ENCODE measurements at places on chromosomes 5 and 9.

DNA sequence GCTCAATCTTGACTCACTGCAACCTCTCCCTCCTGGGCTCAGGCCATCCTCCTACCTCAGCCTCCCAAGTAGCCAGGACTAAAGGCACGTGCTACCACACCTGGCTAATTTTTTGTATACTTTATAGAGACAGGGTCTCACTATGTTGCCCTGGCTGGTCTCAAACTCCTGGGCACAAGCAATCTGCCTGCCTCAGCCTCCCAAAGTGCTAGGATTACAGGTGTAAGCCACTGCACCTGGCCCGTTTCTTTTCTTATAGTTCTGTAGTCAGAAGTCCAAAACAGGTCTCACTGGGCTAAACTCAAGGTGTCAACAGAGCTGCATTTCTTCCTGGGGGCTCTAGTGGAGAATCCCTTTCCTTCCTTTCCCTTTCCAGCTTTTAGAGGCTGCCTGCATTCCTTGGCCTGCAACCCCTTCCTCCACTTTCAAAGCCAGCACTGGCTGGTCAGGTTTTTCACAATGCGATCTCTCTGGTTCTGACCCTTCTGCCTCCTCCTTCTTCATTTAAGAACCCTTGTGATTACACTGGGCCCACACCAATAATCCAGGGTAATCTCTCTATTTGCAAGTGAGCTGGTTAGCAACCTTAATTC is 16.3 kb downstream of the IRF1 start:
- DNase-seq, result no peak

DNA sequence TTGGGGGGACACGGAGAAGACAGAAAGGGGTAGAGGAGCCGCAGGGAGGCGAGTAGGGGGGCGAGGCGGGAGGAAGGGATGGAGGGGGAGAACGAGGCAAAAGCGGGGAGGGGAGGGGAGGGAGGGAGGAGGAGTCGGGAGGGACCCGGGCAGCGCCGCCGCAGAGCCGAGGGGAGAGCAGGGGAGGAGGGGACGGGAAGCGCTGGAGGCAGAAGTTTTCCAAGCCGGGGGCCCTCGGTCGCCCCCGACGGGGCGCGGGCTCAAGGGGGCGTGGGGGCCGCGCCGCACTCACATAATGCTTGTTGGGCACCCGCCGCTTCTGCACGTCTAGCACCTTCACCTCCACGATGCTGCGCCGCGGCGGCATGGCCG is 353 bp downstream of the SH3PXD2B start:
- DNase-seq, result no peak

DNA sequence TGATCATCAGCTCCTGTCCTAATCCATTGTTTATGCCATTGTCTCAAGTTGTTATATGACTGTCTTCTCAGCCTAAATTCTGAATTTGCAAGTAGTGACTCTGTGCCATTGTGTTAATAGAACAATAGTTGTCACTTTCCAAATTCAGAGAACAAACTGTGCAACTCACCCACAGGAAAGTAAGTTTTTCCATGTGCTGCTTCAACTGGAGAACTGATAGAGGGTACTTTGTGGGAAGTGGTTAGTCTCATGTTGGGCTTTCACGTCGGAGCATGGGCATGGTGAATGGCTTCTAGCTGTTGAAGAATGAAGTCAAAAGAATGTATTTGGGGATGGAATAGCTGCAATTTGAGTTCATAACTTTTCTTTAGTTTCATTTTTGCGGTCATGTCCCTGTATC is 146.0 kb downstream of the CD180 start:
- DNase-seq, result no peak

DNA sequence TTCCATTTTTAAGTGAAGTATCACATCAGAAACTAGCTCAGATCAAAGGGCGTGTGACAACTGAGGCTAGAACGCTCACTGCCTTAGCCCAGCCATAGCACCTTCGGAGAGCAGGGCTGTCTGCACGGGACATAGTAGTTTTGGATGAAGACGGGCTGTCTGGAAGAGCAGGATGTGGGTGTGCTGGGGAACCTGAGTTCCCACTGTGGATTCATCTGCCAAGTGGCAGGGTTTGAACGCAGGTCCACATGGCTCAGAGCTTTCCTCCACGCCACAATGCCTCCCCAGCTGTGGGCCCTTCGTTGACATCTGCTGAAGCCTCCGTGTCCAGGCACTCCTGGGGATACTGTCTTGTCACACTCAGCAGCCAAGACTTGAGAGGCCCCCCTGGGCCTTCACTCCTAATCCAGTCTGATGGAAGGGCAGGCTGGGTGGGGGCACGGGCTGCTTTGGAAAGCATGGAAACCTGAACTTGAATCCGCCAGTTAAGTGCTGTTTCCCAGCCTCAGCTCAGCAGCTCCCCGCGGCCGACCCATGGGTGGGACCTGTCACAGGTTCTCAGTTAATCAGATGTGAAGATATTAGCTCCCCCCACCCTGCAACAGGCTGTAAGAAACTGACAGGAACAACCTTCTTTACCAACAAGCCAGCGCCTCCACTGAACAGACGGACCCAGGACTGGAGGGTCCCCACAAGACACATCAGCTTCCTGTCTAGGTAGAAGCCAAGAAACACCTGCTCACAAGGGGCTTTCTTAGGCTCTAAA is 228.1 kb downstream of the FANCC start:
- no peak for DNase-seq

GRCh38 chr9:117869712-117870111 is 165.5 kb downstream of the TLR4 start:
- peak; percentile 57 for DNase-seq

GRCh38 chr9:94812343-94812742 is 85.8 kb downstream of the AOPEP start:
- DNase-seq, result no peak

GRCh38 chr9:111399772-111400563 is 69.9 kb upstream of the OR2K2 start:
- no peak for DNase-seq

- no peak for DNase-seq
Measured at GRCh38 chr9:89413963-89414638, 83.8 kb downstream of the SEMA4D start.

- no peak for DNase-seq
Measured at GRCh38 chr9:32463500-32464293, 62.3 kb downstream of the RIGI start.

DNA sequence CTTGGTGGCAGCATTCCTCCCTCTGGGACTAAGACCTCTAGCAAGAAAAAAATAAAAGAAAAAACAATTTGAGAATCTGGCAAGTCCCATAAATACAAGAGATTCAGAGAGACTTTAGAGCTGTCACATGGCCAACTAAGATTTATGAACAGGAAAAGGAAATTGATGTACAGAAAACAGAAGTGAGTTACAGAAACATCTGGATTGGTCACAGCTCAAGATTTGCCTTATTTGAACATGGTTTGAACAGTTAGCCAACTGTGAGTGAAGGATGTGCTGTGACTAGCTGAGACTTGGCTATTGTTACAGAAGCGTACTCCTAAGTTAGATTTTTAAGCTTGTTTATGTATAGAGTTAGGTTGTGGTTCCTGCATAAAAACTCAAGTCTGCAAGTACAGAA is 340.2 kb downstream of the SLCO4C1 start:
- DNase-seq, result no peak

GRCh38 chr5:53008751-53009150 is 19.6 kb downstream of the ITGA2 start:
- peak; percentile 72 for DNase-seq

DNA sequence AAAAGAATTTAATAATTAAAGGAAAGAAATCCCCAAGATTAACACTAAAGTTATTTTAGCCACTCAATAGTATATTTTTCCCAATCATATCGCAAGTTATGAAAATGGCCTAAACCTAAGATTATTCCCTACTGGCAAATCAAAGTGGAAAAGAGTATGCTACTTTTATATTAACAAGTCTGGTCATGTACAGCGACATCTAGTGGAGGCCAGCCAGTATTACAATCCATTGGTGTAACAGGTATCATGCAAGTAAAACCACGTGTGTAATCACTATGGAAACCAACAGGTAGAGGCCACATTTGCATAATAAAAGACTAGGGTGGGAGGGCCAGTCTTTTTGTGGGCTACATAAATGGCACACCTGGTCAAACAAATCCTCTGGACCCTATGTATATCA is 976.4 kb upstream of the CDH9 start:
- DNase-seq, result no peak

DNA sequence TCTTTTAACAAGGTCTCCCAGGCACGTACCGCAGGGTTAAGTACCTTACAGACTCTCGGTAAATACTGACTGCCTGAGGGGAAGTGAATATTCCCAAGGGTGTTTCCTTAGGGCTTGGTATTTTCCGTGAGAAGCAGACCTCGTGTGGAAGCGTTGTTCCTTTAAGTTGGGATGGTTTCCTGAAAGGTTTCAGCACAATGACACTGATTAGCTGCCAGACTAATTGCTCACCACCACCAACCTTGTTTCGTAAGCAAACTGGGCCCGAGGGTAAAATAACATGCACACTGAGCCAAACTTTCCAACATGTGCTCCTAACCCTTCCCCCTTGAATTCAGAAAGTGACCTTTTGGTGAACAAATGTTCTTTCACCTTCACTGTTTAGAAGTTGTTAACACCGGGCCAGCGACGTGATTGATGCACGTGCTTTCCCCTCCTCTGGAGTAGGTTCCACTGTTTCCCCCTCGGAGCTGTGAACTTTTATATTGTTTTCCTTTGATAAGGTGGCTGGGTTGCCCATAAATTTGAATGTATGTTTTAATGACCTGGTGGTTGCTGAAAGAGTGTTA is 128.1 kb upstream of the RPS23 start:
- no peak for DNase-seq

DNA sequence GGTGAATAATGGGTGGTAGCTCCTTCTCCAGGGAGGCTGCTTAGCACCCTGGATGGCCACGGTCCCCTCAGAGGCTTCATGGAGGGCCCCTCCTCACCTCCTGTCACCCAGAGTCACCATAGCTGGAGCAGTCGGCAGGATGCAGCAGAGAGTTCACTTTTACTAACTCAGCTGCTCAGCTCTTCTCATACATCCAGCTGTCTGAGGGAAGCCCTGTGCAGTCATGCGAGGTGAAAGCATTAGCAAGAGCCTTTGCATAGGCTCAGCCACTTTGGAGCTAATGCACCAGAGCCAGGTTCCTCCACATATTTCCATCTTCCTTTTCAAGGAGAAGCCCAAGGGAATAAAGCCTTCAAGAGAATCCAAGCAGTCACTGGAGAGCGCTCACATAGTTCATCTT is 499.2 kb downstream of the BNC2 start:
- no peak for DNase-seq

DNA sequence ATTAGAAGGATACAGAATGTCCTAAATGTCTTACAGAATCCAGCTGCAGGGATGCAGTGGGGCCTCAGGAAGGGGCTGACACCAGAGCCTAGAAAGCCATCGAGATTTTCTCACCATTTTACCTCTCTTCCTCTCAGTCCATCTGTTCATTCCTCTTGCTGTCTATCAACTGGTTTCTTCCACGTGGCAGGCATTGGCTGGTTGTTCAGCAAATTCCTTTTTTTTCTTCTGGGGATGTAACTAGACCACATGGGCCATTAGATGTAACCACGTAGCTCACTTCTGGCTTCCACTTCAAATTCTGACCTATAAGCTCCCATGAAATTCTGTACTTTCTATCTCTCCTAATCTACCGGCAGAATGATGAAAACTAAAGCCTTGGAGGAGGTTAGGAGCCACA is 93.6 kb upstream of the MTAP start:
- no peak for DNase-seq

DNA sequence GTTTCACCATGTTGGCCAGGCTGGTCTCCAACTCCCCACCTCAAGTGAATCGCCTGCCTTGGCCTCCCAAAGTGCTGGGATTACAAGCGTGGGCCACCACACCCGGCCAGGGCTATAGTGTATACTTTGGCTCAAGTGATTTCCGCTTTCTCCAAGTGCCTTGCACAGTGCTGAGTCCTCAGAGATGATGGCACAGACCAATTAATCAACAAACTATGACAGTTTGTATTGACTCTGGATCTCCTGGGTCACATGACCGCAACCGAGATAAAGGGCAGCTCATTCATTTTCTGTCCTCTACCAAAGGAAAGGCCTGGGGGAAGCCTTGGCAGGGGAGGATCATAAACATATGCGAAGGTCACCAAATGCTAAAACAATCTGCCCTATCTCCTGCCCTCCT is 11.4 kb upstream of the LARP1 start:
- DNase-seq, result no peak

DNA sequence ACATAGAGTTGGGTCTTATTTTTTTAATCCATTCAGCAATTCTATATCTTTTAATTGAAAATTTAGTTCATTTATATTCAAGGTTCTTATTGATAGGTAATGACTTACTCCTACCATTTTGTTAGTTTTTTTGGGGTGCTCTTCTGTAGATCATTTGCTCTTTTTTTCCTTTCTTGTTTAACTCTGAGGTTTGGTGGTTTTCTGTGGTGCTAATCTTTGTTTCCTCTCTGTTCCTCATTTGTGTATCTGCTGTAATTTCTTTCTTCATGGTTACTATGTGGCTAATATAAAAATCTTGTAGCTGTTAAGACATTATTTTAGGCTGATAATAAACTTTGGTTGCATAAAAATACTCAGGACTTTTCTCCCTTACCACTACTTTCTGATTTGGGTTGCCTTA is 181.6 kb upstream of the DMRTA1 start:
- DNase-seq, result no peak

GRCh38 chr5:68465133-68465532 is 249.6 kb downstream of the PIK3R1 start:
- DNase-seq, result no peak

GRCh38 chr5:124927735-124928134 is 181.3 kb upstream of the ZNF608 start:
- DNase-seq, result no peak

DNA sequence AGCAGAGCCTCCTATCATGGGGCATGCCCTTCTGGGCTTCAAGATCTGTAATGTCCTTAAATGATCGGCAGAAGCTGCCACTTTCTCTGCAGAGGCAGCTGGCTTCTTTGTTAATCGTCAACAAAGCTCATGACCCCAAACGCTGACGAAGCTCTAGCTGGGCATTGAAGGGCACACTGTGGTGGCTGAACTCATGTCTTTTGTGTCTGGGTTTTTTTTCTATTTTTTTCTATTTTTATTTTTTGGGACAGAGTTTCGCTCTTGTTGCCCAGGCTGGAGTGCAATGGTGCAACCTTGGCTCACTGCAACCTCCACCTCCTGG is 65.2 kb upstream of the ASS1 start:
- no peak for DNase-seq

GRCh38 chr9:101437806-101438232 is 2.2 kb upstream of the ALDOB start:
- DNase-seq, result no peak

DNA sequence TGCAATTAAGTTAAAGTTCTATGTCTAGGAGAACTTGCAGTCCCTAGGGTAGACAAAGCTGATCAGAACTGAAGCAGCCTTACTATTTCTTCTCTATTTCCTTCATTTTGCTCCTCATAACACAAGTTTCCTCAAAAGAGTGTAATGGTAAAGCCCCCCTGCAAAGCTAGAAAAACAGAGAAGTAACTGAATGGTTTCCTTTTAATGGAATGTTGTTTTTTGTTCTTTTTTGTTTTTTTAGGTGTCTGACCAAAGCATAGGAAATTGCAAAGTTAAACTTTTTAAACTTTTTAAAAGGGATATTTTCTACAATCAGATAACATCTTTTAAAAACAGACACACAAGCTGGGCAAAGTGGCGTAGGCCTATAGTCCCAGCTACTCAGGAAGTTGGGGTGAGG is 145.7 kb downstream of the TLE1 start:
- DNase-seq, result no peak
